Activated CD4-positive, alpha-beta T cell treated with anti-CD3 and anti-CD28 coated beads, Interleukin-2, amount 50 U/mL, for 24 hours (primary cell): ENCODE measurements at places on chromosomes 12 and 14.

DNA sequence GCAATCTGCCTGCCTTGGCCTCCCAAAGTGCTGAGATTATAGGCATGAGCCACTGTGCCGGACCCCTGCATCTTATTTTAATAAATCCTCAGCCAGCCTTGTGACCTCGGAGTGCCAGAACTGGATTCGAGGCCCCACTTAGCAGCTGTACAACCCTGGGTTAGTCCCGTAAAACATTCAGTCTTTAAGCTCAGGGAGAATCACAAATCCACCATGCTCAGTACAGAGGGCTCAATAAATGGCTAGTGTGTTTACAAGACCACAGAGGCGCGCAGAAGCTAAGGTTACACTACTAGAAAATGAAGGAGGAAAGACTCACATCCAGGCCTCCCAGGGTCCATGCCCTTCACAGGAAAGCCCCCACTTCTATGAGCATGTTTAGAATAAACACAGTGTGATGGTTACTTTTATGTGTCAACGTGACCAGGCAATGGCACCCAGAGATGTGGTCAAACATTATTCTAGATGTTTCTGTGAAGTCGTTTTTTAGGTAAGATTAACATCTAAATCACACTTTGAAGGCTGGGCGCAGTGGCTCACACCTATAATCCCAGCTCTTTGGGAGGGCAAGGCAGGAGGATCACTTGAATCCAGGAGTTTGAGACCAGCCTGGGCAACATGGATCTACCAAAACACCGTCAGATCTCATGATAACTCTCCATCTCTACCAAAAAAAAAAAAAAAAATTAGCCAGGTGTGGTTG is 55.3 kb downstream of the CLMN start:
- DNase-seq: no peak

GRCh38 chr14:41423503-41423902 is 183.2 kb upstream of the LRFN5 start:
- DNase-seq: no peak

DNA sequence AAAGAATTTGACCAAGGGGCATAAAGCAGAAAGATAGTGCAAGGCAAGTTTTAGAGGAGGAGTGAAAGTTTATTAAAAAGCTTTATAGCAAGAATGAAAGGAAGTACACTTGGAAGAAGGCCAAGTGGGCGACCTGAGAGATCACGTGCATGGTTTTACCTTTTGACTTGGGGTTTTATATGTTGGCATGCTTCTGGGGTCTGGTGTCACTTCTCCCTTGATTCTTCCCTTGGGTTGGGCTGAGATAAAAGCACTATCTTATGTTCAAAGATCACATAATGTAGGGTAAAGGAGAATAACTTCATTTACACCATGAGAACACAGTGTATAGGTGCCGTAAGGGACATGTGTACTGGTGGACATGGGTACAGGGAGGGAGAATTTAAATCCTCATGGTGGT is 17.7 kb upstream of the TMEM30B start:
- DNase-seq: no peak

DNA sequence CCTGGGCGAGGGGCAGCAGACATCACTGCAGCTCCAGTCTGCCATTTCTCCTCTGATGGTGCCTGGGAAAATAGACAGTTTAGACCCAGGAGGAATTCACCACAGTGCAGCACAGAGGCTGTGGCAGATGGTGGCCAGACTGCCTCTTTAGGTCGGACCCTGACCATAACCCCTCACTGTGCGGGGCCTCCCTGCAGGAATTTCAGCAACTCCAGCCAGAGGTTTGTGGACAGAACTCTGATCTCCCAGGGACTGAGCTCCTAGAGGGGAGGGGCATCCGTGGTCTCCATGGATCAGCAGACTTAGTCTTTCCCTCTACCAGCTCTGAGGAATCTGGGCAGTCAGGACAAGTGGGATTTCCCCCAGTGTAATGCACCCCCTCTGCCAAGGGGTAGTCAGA is 106.5 kb downstream of the ZC3H14 start:
- no peak for DNase-seq

GRCh38 chr12:105334001-105334400 is 3.5 kb downstream of the C12orf75 start:
- no peak for DNase-seq

GRCh38 chr12:124408822-124409517 is 114.1 kb downstream of the RFLNA start:
- no peak for DNase-seq

- no peak for DNase-seq
Measured at GRCh38 chr12:18313306-18313705, 52.0 kb downstream of the PIK3C2G start.

DNA sequence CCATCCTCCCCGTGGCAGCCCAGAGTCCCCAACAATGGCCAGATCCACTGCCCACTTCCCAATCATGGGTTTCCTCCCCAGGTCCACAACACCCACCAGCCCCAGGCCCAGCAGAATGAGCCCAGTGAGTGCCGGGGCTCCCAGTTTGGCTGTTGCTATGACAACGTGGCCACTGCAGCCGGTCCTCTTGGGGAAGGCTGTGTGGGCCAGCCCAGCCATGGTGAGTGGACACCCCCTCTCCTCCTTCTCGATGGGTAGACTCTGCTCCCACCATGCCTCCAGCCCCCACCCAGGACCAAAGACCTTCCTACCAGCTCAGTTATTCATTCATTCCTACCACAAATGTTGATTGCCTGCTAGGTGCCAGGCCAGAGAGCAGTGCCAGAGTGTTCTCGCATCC is 23.8 kb downstream of the PAPLN start:
- no peak for DNase-seq

DNA sequence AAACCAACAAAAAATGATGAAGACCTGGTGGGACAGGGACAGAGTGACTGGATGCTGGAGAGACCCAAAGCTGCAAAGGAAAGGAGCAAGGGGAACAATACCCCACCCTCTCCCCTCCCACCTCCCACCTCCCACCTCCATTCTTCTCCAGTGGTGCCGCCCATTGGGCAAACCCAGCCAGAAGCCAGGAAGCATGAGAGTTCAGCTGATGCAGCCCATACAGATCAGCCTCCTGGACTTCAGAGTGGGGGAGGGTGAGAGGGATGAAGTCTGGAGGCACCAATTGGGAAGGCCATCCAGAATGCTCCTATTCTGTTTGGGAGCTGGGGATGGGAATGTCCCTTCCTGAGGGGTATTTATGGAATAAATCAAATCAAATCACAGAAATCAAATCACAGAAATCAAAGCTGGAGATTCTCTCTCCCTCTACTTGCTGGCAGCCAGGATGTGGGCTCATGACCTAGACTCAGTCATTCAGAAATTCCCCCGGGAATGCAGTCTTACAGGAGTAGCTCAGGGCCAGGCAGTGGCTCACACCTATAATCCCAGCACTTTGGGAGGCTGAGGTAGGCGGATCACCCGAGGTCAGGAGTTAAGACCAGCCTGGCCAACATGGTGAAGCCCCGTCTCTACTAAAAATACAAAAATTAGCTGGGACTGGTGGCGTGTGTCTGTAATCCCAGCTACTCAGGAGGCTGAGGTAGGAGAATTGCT is 31.1 kb downstream of the IRF2BPL start:
- DNase-seq: no peak

DNA sequence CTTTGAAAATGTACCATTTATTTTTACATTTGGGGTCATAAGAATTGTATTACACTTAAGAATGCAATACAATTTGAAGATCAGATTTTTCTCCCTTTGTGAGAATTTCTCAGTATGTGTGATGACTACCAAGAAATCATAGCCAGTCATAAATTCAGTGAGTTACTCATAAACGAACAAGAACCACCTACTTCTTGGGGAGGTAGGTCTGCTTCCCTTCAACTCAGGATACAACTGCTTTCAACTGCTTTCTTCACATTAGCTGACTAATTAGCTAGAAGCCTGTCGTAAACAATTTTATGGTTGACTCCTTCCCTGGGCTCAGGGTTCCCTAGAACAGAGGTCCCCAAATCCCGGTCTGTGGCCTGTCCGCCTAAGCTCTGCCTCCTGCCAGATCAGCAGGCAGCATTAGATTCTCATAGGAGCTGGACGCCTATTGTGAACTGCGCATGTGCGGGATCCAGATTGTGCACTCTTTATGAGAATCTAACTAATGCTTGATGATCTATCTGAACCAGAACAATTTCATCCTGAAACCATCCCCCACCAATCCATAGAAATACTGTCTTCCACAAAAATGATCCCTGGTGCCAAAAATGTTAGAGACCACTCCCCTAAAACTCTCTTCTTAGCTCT is 3.7 kb downstream of the ANG start:
- DNase-seq: no peak

DNA sequence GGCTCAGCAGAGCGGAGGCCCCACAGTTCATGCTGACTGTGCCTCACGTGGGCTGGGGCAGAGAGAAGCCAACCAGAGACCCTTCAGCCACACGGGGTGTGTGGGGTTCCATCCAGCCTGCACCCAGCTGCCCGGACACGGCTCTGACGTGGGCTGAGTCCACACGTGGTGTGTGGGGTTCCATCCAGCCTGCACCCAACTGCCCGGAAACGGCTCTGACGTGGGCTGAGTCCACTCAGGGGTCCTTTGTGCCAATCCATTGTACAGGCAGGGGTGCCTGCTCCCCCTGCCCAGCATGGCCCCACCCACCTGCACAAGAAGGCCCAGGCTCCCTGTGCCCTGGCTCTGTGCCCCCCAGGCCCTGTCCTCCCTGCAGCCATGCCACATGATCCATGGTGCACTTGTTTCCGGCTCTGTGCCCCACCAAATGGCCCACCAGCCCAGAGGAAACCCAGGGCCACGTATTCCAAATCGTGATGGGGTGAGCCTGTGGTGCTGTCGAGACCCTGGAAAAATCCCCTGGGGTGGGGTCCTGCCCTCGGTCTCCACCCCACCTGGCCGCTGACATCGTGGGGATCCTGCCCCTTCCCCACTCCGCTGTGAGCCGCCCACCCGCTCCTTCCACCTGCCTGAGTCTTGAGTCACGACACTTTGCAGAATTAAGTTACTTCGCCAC is 99.3 kb upstream of the SFSWAP start:
- DNase-seq: no peak

DNA sequence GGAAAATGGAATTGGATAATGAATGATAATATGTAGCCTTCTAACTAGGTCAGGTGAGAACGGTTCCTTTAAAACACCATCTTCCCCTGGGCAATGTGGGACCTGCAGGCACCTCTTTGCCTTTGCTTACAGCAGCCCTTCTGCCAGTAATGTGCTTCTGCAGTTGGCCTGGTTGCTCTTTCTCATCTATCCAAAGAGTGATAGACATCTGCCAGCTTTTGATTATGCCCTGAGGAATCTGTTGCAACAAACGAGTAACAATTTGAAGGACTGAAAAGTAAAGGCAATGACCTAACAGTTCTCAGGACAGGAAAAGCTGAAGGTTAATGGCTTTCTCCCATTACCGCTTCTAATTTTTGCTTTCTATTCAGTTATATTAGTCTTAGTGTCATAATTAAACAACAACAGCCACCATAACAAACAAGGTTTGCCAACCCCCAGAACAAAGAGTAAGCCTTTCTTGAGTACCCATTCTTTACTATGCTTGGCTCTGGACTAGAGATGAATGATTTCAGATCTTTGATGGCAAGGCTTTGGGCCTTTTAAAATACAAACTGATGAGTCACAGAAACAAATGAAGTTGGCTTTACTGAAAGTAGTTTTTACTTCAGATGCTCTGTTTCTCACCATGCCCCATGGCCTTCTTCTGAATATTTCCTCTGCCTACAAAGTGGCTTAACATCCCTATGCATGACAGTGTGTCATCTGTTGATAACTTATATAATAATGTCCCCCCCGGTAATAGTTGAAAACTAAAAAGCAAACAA is 76.1 kb upstream of the KRR1 start:
- no peak for DNase-seq

GRCh38 chr12:124372831-124373230 is 77.9 kb downstream of the RFLNA start:
- DNase-seq: no peak

DNA sequence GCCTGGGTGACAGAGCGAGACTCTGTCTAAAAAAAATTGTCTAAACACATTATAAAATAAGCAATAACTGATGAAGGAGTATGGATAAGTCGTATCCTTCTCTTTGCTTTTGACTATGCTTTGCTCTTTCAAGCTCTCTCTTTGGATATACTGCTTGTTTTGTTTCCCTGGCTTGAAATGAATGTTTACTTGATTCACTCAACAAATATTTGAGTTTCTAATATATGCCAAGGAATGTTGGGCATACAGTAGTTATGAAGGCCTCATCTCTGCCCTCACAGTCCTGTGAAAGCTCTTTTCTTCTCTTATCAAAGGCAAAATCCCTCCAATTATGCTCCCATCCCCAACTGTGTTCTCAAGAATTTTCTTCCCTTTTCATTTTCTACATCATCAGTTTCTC is 123.5 kb downstream of the PTPRR start:
- no peak for DNase-seq

DNA sequence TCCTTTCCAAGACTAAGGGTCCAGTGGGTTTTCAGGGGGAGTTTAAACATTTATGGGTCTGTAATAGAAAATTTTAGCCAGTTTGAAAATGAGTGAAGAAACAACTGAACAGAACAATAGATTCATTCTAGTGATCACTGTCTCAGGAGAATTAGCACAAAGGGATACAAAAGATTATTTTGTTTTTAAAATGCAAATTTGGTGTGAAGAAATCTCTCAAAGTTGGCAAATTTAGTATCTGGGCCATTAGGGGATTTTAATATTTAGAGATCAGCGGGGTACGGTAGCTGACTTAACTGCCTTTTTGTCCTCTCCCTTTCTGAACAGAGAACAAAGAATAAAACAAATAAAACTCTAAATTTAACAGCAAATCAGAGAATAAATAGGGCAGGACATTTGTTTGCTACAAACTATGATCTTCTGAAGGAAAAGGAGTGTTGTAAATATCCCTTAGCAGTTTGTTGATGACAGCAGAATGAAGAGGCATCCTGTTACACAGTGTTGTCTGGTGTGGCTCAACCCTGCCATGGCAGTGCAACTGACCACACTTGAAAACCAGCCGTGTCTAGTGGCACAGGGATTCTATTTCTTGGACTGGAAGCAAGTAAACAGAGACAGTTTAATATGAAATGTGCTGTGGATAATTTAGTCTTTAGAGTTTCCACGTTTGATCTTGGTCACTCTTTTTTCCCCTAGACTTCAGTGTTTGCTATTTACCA is 46.3 kb upstream of the LRTM2 start:
- no peak for DNase-seq

DNA sequence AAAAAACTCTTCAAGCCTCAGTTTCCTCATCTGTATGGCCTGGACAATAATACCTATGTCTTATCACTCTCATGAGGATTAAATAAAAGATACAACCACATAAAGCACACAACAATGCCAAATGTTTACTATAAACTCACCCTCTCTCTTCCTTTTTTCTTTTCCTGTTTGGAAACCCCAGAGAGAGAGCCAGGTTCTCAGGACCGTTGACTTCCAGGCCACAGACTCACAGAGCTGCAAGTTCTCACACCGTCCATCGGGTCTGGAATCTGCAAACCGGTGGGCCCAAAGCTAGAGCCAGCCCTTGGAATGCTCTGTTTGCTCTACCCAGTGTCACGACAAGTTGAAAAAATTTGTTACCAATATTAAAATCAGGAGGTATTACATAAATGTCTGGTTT is 4.6 kb upstream of the CD4 start:
- DNase-seq: no peak
